ENCODE measurements at places on chromosomes 12 and 14.

DNA sequence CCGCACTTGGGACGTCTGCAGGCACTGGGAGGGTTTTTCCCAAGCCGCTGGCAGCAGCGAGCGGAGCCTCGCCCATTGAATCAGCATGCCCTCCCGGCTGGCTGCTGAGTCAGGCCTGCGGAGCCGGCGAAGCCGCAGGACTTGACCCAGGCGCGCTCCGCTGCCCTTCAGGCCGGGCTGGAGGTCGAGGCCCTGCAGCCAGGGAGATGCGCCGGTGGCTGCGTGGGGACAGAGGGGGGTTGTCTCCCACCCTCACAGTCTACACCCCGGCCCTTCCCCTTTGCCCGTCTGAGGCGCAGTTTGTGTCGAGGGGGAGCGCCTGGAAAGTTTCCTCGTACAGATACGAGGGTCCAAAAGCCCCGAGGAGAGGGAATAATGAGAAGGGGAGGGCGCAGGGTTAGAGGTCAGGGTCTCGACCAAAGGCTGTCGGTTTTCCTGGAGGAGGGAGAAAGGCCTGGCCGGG, 759 bp upstream of the KLC1 start:
- DNase-seq = no peak

GRCh38 chr12:125110641-125111360, 45.6 kb downstream of the AACS start:
- DNase-seq = no peak

GRCh38 chr12:109259545-109259895, 49.6 kb downstream of the FOXN4 start:
- DNase-seq = no peak

GRCh38 chr12:63942464-63943241, 98.2 kb downstream of the SRGAP1 start:
- no peak for DNase-seq

GRCh38 chr12:116436561-116437249, 122.5 kb upstream of the MAP1LC3B2 start:
- DNase-seq = no peak

DNA sequence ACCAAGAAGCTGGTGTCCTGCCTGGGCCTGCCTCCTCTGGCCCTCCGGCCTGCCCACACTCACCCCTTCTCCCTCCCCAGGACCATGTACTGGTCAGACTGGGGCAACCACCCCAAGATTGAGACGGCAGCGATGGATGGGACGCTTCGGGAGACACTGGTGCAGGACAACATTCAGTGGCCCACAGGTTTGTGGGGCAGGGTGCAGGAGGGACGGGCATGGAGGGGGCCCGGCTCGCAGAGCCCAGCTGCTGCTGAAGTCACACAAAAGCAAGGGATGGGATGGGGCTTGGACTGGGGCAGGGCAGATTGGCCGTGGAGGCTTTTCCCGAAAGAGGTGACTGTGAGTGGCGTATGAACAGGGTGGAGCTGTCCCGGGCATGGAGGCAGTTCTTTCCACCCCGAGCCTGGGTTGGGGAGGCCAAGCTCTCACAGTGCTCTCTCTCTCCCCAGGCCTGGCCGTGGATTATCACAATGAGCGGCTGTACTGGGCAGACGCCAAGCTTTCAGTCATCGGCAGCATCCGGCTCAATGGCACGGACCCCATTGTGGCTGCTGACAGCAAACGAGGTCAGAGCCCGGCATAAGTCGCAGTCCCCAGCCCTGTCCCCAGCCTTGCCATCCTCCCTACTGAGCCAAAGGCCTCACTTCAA, 7.8 kb upstream of the NXPH4 start:
- no peak for DNase-seq

DNA sequence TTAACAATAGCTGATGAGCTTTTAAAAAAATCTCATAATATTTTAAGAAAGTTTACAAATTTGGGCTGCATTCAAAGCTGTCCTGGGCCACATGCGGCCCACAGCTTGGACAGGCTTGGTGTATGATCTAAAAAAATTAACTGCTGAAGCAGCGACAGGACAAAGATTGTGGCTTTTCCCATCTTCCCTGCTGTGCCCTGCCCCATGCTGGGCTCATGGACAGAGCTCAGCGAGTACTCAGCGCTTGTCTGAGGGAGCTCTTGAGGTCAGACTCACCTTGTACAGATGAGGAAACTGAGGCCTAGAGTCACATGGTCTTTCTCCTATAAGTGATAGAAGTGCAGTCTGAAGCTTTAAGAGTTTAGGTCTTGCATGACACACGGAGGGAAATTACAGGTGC, 15.0 kb downstream of the EVL start:
- DNase-seq = no peak

DNA sequence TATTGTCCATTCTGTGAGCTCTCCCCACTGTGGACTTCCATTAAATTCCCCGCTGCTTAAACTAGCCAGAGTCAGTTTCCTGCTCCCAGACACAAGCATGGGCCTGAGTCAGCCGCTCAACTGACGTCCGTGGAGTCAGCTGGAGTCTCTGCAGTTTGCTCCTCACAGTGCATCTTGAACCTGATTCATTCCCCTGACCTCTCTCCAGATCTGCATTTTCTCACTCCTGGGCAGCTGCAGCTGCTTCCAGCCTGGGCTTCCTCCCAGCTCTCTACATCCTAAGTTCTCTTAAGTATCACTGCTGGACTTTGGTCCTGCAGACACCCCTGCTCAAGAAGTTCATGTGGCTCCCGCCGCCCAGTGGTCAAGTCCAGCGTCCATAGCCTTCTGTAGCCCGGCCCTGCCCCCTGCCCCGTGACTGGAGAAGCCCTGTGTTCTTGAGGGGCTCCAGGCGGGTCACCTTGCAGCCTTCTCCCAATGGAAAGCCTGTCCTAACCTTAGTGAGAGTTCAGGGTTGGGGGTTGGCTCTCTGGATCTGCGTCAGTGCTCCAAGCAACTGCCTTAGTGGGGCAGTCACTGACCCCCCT, 20.0 kb downstream of the NFKBIA start:
- no peak for DNase-seq

GRCh38 chr14:44149597-44149996, 357.5 kb downstream of the FSCB start:
- no peak for DNase-seq

- DNase-seq = no peak
These were observed 5.5 kb upstream of the KRT79 start for GRCh38 chr12:52839436-52840105.

DNA sequence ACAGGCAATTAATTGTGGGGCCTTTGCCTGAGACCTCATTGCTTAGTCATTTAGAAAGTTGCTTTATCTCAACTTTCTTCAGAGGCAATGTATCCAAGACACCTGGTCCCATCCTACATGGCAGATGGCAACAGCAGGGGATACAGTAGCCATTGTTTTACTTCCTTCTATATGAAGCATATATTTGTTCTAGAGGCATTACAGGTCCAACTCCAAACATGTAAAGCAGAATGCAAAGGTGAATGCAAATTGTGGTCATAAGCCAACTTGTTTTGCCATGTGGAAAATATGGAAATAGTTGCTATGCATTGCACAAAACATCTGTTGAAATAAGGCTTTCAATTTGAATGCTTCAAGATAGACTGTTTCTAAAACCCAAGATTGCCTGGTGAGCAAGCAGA, 109.8 kb upstream of the BCAT1 start:
- DNase-seq = no peak

DNA sequence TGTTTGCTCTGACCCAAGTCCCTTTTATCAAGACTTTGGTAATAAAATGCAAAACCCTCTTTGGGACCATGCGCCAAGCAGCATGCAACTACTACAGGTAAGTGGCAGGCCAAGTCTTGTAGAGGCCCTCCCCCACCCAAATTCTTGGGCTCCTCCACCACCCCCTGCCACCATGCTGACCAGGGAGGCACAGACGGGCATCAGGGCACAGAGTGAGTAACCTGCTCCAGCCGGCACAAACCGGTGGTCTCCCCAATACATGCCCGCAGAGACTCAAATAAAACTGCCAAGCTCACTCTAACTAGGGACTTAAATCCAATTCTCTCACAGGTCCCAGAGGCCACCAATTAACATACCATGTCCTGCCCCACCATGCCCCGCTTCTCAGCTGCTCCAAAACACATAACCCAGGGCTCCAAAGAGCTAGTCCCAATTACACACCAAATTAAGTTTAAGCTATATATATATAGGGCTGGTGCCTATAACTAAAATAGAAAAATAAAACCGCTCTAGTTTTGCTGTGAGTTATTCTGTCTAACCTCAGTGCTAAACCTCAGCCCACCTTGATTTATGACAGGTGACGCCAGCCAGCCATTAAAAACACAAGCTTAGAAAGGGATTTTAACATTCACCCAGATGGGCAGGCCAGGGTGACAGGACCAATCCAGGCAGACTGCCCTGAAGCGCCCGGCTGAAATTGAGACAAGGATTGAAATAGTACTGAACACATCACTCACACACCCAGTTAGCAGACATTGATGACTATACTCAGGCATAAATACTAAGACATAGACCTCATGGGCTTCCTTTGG, 81.0 kb downstream of the CLMN start:
- DNase-seq = no peak

DNA sequence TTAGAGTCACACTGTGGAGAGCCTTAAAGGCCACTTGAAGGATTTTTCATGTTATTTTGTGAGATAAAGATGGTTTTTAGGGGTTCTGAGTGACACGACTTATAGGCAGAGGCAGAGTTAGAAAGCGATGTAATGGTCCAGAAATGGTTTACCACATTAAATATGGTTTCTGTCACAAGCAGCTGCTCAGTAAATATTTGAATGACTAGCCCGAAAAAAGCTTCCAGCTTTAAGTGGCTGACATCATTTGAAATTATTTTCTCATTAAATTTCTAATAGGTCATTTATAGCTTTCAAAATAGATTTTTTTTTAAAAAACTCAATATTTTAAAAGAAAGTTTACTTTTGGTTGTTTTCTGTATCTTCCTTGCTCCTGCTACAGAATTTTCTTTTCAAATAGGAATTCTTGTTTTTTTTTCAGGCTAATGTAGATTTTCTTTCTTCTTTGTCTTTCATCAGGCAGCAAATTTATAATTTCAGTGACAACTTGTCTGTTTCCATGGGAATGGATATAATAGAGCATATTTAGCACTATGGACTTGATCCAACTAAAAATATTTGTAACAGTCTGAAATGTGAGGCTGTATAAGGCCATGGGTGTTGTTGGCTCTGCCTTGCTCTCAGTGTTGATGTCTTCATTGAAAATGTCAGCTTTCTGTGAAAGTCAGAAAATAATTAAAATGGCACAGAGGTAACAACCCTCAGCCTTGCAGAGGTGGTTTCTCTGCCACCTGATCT, 700.0 kb downstream of the TMTC2 start:
- DNase-seq = no peak

- DNase-seq = peak; percentile 66
These were observed at the start of gene CDH24 for GRCh38 chr14:23056956-23057756. CDH24 (minus strand) TSS chr14:23057520; CDS start chr14:23055733, 1,787 bp downstream.

- no peak for DNase-seq
These were observed 30.5 kb downstream of the B4GALNT3 start for GRCh38 chr12:490260-490659.

GRCh38 chr14:94269156-94269555, 23.9 kb downstream of the SERPINA10 start:
- DNase-seq = no peak

Data from activated T-cell treated with anti-CD3 and anti-CD28 coated beads for 48 hours (primary cell).